ENCODE measurements at places on chromosomes 12 and 14.

DNA sequence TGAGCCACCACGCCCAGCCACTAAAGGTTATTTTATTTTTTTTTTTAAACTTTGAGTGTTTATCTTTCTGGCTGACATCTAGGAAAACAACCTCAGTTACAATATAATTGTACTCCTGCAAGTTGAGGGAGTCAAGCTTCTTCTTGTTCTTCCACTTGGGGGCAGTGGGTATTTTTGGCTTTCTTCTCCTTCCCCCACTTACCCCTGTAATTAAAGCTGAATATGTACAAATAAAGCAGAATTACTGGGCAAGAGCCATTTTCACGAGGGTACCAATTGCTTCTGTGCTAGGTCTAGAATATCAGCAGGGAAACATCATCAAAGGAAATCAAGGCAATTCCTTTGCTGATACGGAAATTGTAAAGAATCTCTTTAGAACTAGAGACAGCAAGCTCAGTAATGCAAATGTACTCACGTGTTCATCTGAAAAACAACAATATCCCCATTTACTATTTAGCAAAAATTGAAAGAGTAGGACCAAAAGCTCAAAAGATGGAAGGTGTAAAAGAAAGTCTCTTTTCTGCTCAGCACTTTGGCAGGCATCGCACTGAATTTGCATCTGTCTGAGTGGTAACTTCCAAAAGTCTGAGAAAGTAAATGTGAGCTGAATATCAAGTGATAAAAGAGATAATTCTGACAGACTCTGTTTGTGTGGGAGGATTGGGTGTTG, 72.8 kb downstream of the TAOK3 start:
- DNase-seq, result no peak

- no peak for DNase-seq
These were observed 49.2 kb upstream of the CNOT2 start for GRCh38 chr12:70194076-70194475.

DNA sequence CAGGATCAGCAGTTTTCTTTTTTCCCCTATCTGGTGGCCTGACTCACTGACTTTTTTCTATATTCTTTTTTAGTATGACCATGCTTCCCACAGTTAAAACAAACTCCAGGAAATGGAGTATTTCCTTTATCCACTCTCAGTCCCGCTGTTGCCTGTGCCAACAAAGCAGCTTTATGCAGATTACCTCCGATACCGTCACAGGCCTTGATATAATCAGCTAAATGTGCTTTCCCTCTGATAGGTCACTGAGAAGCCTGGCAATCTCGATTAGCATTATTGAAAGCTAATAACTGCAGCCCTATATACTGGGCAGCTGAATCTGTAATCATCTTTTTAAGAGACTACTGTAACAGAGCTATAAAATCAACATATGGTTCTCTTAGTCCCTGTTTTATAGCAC, 243.6 kb downstream of the KIF21A start:
- no peak for DNase-seq

DNA sequence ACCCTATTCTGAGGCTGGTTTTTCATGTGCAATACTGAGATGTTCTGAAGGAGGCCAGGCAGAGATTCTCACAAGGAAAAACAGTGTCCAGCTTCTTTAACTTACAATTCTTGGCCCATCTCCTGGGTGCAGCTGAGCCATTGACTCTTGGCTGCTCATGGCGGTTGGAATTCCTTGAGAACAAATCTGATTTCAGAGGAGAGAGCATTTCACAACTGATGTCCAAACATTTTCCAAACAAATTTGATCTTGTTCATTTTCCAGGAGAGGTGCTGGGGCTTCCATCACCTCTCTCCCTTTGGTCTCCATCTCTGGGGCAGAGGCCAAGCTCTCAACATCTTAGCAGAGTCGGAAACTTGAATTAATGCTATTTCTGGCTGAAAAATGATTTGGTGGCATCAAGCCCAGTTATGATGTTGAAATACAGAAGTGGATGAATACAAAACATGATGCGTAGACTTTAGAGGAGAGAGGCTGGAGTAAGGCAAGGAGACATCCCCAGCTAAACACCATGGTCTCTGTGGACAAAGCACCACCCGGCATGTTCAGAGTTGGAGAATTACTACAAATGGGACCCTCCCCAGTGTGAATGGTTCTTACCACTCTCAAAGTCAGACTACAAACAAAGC, 593.0 kb downstream of the VRK1 start:
- no peak for DNase-seq

- DNase-seq, result no peak
These were observed 154.4 kb downstream of the TTC7B start for GRCh38 chr14:90661866-90662265.

DNA sequence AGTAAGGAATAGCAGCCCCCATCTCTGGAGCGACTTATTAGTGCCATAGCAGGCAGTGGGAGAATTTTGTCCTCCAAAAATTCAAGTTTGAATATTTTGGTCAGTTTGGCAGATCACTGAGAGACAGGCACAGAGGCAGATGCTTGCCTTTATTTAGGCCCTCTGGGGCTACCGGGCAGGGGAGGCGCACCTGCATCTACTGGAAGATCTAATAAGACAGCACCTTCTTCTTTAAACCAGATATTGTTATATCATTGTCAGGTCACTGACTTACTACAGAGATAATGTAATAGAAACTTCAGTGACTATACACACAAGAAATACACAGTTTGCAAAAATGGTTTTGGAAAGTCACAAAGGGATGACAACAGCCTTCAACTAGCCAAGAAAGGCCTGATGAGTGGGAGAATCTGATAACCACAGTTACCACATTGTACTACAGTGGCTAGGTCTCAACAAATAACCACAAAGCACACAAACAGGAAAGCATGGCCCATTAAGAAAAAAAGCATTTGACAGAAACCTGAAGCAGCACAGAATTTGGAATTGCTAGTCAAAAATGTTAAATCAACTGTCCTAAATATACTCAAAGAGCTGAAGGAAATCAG, 56.8 kb downstream of the CDK17 start:
- DNase-seq, result no peak

DNA sequence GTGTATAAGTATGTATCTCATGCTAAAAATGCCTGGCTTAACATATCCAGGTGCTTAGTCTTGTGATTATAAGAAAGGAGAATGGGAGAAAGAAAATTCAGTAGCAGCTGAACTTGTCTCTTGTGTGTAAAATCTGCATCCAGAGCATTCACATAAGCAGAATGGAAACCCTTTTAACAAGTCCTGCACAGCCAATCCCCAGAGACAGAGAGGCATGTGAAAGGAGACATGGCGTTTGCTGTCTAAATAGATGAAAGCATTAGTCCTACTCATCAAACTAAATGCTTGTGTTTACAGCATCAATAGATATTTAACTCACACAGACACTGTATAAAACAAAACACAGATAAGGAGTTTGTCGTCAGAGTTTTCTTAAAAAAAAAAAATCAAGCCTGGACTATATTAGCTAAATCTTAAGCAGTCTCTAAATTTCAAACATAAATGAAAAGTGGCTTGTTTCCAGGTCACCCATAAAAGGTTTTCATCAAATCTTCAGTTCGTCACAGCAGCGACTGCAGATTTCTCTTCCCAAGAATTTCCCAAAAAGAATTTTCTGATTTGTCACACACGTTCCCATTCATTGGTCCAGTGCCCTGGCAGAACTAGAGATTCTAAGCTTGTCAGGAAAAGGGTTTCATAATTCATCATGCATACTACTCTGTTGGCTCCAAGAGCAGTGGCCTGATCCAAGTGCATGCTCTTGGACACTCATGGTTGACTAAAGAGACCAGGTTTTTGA, 249.2 kb downstream of the BTG1 start:
- DNase-seq, result no peak

DNA sequence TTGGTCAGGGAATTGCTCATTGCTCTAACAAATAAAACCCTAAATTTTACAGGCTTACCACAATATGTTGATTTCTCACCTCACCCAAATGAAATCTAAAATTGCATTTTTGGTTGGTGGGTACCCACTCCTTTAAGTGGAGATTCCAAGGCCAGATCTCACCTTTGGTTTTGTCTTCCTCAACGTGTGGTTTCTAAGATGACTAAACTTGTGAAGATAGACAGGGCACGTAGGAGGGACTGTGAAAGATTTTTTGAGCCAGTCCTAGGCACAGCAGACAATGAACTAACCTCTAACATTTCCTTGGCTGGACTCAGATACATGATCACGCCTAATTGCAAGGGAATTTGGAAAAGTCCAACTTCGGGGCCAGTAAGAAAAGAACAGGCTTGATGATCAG, 1003.9 kb downstream of the FLRT2 start:
- DNase-seq, result no peak

GRCh38 chr14:70190156-70190555, 1.4 kb upstream of the SLC8A3 start:
- no peak for DNase-seq

DNA sequence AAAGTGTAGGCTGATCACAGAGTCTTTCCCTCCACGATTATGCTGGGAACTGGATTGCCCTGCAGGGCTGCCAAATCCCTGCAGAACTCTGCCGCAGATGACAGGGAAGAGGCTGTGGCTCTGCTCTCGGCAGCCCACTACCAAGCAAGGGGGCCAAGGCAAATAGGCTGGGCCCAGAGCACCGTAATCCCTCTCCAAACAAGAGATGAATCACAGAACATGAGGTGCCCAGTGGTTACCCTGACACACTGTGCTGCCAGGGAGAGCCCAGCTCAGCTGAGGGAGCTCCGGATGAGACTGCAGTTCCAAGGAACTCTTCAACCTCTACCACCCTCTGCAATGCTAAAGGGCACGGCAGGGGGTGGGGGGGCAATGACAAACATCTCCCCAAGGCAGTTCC, 33.9 kb downstream of the STON2 start:
- DNase-seq, result no peak

DNA sequence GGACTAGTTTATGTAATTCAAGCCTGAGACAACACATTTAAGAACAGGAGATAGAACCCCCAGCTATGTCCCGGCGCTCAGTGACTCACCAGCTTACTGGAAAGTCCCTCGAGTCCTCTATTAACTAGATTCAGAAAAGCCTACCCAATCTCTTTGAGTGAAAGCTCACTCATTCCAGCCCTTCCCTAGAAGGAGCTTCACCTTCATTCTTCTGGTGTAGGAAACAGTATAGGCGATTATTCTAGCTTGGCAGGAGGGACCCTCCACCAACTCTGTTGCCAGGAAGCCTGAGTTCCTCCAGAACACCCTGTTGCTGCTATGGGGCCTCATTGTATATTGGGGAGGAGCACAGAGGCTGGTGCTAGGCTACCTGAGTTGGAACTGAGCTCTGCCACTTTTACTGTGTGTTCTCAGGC, 57.2 kb upstream of the AEBP2 start:
- DNase-seq, result peak; percentile 32

DNA sequence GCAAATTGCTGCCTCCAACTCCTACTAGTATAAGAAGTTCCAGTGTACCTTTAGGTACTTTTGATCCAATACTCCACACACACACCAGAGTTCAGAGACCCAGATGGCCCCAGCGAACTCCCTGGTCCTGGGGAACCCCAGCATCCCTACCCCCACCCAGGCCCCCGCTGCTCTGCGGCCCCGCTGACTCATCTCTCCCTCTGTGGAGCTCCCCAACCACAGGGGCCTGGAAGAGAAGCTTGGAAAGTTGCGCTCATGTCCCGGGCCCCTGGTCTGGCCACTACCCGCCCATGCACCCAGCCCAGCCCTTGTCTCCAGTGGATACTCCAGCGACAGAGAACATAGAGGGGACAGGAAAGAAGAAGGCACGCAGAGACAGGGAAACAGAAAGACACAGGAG, 4.2 kb upstream of the SP7 start:
- peak; percentile 32 for DNase-seq

GRCh38 chr12:107560899-107561285, 124.7 kb upstream of the PWP1 start:
- no peak for DNase-seq

- no peak for DNase-seq
These were observed 45.7 kb upstream of the APPL2 start for GRCh38 chr12:105281694-105282049.

DNA sequence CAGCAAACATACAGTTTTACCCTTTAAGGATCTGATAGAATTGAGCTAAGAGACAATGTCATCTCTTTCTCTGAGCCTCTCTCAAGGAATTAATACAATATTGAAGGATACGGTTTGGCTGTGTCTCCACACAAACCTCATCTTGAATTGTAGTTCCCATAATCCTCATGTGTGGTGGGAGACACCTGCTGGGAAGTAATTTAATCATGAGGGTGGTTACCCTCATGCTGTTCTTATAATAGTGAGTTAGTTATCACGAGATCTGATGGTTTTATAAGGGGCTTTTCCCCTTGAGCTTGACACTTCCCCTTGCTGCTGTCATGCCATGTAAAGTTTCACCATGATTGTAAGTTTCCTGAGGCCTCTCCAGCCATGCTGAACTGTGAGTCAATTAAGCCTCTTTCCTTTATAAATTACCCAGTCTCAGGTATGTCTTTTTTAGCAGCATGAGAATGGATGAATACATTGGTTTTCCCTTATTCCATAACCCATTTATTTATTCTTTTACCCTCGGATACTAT, 47.6 kb downstream of the TMEM30B start:
- DNase-seq, result no peak

GRCh38 chr14:61889914-61890351, 127.7 kb downstream of the SNAPC1 start:
- peak; percentile 14 for DNase-seq

DNA sequence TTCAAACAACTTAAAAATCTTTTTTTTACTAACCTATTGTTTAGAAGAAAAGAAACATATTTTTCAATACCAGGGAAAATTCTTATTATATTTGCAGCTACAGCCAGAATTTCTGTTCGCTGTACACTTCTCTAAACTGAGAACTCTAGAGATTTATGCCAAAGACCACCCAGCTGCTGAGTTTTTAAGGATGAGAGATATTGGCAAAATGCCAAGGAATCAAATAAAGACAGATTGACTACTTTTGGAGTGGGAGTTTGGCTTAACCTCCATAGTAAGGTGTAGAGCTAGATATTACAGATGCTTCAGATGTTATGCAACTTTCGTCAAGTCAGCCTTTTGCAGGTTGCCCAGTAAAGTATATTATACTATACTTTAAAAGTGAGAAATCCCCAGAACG, 71.8 kb downstream of the TTLL5 start:
- DNase-seq, result no peak

DNA sequence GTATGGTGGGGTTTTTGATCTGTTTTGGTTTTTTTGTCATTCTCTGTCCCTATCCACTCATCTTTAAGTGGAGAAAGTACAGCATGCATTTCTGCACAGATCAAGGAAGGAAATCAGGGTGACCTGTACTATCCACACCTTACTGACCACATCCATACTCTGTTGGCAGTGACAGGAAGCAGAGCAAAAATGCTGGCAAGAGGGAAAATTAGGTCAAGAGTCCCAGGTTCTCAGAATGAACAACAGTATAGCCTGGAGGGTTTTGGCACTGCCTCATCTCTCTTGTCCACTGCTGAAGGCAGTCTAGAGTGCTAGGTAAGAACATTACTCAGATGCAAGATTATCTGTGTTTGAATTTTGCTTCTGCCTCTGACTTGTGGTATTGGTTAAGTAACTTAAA, 70.7 kb downstream of the TAOK3 start:
- DNase-seq, result no peak

GRCh38 chr12:6088921-6089747, 35.3 kb downstream of the VWF start:
- DNase-seq, result no peak

DNA sequence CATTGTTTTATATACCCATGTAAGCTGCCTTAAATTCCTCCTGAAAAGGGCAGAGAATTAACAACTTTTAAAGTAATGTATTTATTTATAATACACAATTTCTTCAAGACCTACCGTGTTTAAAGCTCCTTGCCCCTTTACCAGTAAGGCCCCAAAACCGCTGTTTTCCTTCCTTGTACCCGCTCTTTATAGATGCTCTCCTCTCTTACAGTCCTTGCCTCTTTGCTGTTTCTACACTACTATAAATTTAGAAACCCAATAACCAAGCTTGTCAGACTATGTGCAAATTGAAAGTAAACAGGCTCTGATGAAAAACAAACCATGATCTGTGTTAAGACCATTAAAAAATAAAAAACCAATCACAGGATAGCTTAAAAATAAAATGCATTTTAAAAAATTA, 3.9 kb downstream of the MPHOSPH9 start:
- DNase-seq, result no peak

Measured in activated naive CD8-positive, alpha-beta T cell treated with anti-CD3 and anti-CD28 coated beads, Interleukin-2, amount 50 U/mL, for 24 hours (primary cell).